ENCODE measurements at places on chromosomes 12 and 14.

- no peak for DNase-seq
Observed at GRCh38 chr12:78531831-78532458, 332.6 kb upstream of the SYT1 start.

DNA sequence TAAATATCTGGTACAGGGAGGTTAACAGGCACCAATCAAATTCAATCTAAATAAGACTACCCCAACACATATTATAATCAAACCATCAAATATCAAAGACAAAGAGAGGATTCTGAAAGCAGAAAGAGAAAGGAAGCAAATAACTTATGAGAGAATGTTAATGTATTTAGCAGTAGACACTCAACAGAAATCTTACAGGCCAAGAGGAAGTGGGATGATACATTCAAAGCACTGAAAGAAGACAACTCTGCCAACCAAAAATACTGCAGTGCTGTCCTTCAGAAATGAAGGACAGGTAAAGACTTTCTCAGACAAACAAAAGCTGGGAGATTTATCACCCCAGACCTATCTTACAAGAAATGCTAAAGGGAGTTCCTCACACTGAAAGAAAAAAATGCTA lies 95.9 kb upstream of the PTHLH start:
- no peak for DNase-seq

DNA sequence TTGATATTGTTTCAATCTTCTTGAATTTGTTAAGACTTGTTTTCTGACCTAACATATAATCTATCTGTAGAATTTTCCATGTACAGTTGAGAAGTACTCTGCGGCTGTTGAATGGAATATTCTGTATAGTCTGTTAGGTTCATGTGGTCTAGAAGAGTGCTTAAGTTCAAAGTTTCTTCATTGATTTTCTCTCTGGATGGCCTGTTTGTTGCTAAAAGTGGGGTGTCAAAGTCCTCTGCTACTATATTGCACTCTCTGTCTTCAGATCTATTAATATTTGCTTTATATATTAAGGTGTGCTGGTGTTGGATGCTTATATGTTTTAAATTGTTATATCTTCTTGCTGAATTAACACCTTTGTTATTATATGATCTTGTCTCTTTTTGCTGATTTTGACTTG lies 290.9 kb upstream of the STXBP6 start:
- no peak for DNase-seq

GRCh38 chr12:2264651-2265232 lies 212.0 kb downstream of the CACNA1C start:
- DNase-seq = no peak

GRCh38 chr12:32196250-32197198 lies 89.9 kb downstream of the BICD1 start:
- DNase-seq = no peak

DNA sequence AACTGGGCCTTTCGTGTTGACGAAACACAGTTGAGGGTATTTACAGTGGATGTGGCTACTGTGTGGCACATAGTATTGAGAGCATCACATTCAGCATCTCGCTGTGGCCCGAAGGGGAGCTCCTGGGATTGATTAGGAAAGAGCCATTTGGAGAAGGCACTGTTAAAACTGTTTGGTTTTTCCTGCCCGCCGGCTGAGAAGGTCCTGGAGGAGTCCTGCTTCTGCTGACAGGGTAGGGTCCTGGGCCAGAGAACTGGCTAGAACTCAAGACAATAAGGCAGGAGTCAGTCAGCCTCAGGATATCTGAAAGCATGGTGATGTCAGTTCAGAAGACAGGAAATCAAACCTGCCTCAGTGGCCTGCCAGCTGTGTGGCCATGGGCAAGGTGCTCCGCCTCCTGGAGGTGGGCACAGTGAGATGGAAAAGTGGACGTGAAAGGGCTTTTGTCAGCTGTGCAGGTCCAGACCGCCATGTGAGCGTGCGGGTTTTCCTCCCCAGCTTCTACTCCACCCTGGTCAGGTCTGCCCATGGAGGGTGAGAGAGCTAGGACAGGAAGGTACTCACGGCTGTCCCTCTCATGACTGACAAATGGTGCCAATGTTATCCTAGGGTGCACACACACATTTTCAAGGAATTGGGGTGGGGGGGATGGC lies 92.3 kb downstream of the NTF3 start:
- no peak for DNase-seq

DNA sequence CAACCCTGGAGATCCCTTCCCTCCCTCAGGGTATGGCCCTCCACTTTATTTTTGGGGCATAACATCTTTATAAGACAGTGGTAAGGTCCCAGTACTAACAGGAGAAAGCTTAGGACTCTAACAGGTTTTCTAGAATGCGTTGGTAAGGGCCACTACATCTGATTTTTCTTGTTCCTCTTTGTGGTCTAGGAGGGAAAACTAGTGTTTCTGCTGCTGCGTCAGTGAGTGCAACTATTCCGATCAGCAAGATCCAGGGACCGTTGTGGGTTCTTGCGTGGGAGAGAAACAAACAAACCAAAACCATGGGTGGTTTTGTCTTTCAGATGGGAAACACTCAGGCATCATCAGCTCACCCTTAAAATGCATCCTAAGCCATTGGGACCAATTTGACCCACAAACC lies 123.6 kb upstream of the SLC16A7 start:
- peak; percentile 65 for DNase-seq

GRCh38 chr12:89693639-89694202 lies 14.9 kb downstream of the ATP2B1 start:
- DNase-seq = no peak

GRCh38 chr12:66061557-66062289 lies 68.8 kb downstream of the LLPH start:
- DNase-seq = no peak

GRCh38 chr12:24379861-24380521 lies 430.5 kb upstream of the SOX5 start:
- DNase-seq = no peak

- peak; percentile 71 for DNase-seq
Observed at GRCh38 chr12:68236421-68237059, 10.9 kb upstream of the IL26 start.

- DNase-seq = no peak
Observed at GRCh38 chr14:29321646-29322045, 555.1 kb downstream of the FOXG1 start.

GRCh38 chr14:104555430-104556255 lies 23.9 kb upstream of the C14orf180 start:
- DNase-seq = no peak

- peak; percentile 71 for DNase-seq
Observed at GRCh38 chr14:68794851-68795596, 2.2 kb upstream of the ZFP36L1 start.

DNA sequence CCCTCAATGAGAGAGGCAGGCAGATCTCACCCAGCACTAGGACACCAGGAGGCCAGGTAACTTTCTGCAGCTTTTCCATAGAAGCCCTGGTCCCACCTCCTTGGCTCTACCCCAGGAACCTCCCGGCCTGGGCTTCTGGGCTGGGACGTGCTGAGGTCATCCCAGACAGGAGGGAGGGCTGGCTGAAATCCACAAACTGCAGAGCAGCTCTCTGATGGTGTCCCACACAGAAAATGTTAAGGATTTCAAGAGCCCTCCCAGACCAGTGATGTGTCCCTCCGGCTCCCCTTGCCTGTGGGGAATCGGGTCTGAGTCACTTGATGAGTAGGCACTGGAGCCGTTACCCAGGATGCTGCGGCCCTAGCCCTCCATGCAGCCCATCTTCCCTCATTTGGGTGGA lies 124.1 kb downstream of the ESRRB start:
- DNase-seq = no peak

DNA sequence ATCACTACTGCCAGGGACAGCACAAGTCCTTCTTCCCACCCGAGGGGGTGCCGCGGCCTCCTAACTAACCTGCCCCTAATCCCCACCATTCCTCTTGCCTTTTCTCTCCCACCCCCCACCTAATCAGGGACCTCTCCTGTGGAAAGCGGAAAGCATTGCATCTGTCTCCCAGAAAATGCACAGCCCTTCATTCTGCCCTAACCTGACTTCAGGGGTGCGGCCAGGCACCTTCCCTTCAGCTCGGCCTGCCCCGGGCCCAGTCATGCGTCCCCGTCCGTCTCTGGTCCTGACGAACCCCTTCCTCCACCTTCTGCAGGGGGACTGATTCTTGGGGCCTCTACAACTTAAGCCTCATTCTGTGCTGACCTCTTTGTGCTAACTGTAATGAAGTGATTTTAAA lies 43.9 kb upstream of the TRAF3 start:
- DNase-seq = no peak
